ENCODE measurements at places on chromosomes 4 and X.

GRCh38 chrX:84216406-84216805 is 28.4 kb upstream of the RPS6KA6 start:
- no peak for DNase-seq

DNA sequence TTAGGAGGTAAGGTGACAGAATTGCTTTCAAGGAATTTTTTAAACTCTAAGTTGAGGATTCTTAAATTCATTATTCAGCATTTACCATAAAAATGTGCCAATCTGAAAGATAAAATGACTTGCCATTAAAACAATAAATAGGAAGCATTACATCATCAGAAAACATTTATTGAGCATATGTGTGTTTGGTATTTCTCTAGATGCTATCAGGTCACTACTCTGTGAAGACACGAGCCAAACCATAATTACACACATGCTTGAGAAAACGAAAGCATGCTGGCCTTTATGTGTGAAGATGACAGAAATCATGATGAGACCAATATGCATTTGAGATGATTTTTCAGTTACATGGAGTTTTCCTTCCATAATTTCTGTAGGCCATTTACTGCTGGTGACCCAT is 12.3 kb upstream of the IL21 start:
- DNase-seq = no peak

- no peak for DNase-seq
Observed at GRCh38 chrX:140292961-140293360, 211.9 kb downstream of the SOX3 start.

GRCh38 chr4:187393531-187394344 is 601.8 kb upstream of the ZFP42 start:
- no peak for DNase-seq

DNA sequence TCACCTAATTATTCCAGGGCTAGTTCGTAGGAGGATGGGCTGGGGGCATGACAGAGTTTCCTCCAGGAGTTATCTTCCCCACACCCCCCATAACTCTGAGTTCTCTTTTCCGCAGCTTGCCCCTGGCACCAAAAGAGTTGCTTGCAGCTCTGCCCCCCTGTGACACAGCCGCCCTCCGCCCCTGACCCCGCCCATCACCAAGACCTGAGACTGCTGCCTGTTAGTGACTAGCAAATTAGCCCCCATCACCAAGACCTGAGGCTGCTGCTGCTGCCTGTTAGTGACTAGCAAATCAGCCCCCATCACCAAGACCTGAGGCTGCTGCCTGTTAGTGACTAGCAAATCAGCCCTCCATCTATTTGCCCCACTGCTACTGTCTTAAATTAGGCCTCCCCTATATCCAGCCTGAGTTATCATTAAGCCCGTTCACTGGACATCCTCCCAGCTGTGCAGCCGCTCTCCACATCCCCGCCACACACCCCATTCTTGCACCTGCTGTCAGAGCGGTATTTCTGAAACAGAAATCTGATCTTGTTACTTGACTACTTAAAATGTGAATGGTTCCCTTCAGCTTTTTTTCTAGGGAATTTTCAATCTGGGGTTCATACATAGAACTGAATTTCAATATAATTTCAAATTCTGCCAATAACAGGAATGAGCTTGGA is 1.5 kb upstream of the PAPSS1 start:
- DNase-seq = peak; percentile 49

Data from femur (tissue), 1 donor.